Right renal pelvis (tissue), 4 donors: ENCODE measurements at places on chromosomes 6 and 20. TPM values are rescaled to one million over a fixed set of nuclear protein-coding genes. Genes with fewer than 3 reads are reported as not detected.

DNA sequence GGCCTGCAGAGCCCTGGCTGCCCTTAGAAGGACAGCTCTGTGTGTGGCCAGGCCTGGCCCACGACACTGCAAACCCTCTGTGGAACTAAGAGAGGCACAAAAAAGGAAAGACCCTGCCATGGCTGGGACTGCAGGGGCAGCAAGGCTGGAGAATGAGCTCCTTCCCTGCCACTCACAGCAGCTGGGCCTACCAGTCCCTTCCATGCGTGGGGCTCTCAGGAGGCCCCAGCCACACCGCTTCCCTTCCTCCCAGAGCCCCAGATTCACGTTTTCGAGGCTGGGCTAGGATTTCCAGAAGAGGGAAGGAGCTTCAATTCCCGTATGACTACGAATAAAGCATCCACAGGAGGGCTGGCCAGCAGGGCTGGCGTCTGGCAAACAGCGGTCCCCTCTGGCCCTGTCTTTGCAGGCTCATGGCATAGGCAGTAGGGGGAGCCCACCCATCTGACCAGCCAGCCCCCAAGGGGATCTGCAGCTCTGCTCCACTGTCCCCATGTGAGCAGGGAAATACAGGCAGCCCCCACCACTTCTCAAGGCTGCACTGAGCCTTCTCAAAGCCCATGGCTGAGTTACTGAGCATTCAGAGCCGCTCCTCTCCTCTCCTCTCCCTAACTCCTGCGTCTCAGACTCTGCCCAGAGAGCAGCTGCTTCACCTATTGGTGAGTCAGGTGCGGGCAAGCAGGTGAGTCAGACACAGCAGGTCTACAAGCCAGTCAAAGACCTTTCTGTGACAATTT is 53.1 kb downstream of the NINL start:
- no peak for DNase-seq

Gene ULBP2
- 0.91 TPM for polyA plus RNA-seq

DNA sequence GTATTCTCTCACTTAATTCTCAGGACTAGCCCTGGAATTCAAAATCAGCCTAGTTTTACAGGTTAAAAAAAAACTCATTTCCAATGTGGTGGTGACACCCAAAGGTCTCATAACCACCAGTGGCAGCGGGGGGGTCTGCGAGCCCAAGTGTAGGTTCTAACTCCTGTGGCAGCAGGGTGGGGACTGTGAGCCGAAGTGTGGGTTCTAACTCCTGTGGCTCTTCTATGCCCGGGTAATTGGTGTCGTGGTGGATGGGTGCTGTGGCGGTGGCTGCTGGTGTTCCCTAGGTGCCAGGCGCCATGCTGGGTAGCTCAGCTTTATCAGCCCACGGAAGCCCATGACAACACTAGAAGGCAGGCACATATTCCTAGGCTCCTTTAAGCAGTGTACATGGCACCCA is 4.9 kb upstream of the ANKRD60 start:
- no peak for DNase-seq

GRCh38 chr6:29968130-29968529 is 25.8 kb downstream of the HLA-A start:
- DNase-seq, result no peak

Gene CLPSL2
- not detected for polyA plus RNA-seq

Gene LST1
- polyA plus RNA-seq, result 4.6 TPM

Gene PXDC1
- polyA plus RNA-seq, result 23.0 TPM

Gene STXBP5
- 13.5 TPM for polyA plus RNA-seq

DNA sequence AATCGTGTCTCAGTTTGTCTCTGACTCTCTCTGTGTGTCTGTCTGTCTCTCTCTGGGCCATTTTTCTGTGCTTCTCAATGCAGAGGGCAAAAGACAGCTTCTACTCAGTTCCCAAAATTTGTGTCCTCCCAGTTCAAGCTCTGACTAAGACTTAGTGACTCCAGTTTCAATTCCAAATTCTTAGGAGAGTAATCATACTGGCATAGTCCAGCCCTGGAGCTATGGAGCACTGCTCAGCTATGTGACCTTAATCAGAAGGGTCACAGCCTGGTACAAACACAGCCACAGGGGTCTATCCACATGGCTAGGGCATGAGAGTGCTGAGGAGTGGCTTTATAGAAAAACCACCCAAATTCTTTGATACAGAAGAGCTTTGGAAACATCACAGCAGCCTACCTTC is 91.9 kb downstream of the FOXF2 start:
- DNase-seq, result no peak

Gene TAF4
- 18.2 TPM for polyA plus RNA-seq

DNA sequence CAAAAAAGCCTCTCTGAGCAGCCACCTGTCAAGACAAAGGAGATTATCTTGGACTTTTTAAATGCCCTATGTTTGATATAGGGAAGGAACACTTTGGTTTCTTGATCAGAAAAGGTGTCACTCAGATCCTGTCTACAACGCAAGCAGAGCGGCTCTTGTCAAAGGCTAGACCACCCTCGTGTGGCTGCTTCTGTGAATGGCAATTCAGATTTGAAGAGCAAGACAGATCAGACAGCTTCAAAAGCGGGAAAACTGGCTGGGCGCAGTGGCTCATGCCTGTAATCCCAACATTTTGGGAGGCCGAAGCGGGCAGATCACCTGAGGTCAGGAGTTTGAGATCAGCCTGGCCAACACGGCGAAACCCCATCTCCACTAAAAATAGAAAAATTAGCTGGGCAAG is 10.1 kb upstream of the NXT1 start:
- no peak for DNase-seq

GRCh38 chr6:111604259-111605099 is 1.2 kb downstream of the TRAF3IP2 start:
- no peak for DNase-seq
